ENCODE measurements at places on chromosomes 11 and 22.
A peak's percentile ranks its signal among the peaks of the same experiment; 100 is the strongest.

DNA sequence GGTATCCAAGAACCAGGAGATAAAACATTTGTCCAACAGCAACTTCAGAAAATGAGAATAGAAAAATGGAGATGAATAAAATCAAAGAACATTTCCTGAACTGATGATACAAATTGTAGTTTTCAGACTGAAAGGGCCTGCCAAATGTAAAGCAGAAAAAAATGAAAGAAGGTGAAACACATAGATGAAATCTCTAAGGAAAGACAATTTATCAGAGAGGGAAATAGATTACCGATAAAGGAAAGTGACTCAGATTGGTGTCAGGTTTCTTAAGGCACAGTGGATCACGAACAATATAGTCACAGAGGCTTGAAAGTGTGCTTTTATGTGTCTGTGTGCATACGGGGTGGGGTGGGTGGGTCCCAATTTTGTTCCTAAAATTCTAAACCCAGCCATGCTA is 4.1 kb upstream of the STT3A start:
- no peak for DNase-seq

GRCh38 chr22:27976586-27976985 is 57.5 kb upstream of the PITPNB start:
- no peak for DNase-seq

- DNase-seq = peak; percentile 25
Measured at GRCh38 chr22:40326905-40327735, 19.2 kb upstream of the ADSL start.

- no peak for DNase-seq
Measured at GRCh38 chr22:44628835-44629234, 73.2 kb upstream of the PRR5 start.

DNA sequence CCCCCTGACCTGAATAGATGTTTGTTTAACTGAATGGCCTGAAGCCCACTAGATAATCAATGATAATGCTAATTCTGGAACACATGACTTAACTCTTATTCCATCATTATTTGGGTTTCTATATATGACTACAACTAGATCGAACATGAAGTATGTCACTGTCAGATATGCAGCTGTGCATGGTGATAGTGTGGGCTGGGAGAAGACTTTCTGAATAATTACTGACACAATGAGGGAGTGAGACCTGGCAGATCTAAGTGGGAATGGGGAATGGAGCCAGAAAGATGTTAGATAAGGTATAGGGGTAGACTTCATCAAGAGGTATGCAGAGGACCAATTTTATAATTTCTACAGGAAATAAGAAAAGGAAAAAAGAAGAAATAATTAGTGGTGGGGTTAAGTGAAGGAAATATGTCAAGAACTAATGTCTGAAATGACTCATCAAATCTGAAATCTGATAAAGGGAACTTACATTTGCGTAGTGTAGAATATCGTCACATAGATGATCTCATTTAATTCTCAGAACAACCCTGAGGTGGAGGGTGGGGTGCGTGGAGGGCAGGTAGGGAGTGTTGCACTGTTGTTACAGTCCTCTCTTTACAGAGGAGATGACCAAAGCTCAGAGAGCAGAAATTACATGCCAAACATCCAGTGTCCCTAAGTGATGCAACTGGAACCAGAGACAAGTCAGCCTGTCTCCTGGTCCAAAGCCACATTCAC is 68.2 kb upstream of the EED start:
- no peak for DNase-seq

DNA sequence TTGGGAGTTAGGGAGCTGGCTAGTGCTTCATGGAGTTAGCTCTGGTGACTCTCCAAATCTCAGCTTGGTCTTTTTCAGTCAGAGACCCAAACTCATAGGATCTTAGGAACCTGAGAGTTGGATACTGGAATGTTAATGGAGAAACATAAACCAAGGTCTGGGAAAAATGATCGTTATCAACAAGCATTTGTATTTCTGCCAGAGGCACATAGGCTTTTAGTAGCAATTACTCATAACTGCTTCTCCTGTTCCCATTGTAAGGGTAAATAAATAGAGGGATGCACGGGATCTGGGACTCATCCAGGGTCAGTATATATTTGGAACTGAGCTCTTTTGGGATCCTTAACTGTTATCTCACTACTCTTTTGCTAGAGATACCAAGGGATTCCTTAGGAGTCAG is 4.8 kb downstream of the BARX2 start:
- DNase-seq = no peak

GRCh38 chr11:96036863-96037262 is 113.0 kb upstream of the MTMR2 start:
- peak; percentile 2 for DNase-seq

DNA sequence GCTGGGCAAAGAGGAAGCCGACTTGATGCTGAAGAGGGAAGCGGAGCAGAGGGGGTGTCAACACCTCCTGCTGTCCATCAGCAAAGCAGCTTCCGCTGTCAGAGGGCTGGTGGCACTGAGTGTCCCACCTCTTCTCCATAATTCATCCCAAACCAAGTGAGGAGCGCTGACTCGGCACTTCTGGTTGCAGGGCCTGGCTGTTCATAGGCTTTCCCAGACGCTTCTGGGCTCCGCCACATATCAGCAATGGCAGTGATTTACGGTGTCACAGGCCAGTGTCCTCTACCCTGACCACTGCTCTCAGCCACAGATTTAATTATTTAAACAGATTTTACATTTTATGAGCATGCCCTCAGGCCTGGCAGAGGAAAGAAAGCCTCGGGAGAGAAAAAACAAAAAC is 70.1 kb upstream of the TENM4 start:
- DNase-seq = no peak

GRCh38 chr11:120816711-120817110 is 207.2 kb upstream of the TBCEL start:
- DNase-seq = no peak

GRCh38 chr11:12118949-12119348 is 8.6 kb downstream of the MICAL2 start:
- no peak for DNase-seq

DNA sequence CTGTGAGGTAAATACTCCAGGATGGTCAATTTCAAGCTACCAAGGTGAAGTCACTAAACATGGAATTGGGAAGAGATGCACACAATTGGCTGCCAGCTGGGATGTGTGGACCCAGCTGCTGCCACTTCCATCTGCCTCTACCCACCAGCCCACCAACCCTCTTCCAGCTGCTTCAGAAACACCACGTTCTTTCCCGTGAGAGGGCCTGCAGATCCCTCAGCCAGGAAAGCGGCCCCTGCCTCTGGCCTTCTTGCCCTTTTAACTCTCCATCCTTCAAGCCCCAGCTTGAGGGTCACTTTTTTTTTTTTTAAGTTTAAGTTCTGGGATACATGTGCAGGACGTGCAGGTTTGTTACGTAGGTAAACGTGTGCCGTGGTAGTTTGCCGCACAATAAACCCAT is 20.0 kb downstream of the PRG3 start:
- DNase-seq = no peak

DNA sequence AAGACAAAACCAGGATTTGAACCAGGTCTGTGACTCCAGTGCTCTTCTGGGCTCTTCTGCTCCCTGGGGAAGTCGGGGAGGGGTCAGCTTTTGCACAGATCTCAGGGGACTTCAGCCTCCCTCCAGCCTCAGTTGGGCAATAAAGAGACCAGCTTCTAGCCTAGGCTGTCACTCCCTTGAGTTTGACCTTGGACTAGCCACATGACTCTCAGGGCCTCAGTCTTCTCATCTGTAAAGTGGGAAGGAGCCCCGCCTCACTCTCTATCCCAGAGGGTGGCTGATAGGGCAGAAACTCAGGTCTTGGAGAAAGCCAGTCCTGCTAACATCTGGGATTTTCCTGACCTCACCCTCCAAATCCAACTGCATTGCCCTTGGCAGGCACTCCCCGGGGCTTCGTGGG is 38.7 kb downstream of the ELFN2 start:
- no peak for DNase-seq

DNA sequence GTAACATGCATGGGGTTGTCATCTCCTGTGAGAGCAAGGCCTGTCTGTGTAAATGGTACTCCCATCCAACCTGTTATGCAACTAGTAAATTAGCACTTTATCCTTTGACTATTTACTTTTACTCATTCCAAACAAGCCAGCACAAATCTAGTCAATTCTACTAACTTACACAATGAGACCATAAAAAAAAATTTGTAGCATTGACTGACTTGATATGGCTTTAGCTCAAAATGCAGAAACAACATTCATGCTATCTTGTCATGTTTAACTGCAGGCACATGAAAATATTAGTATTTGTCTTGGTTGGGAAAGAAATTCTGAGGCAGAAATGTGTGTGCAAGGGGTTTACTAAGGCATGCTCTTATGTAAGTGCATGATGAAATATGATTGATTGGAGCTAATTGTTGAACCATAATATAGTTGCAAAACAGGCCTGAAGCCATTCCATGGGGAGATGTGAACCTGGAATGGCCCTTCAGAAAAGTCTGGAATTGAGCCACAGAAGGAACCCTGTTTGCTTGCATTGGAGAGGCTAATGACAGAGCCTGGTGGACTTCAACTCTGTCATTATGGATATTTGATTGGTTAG is 2.5 kb downstream of the SLC22A25 start:
- DNase-seq = no peak

- peak; percentile 89 for DNase-seq
Measured at GRCh38 chr11:12845739-12846358, 163.3 kb upstream of the RASSF10 start.

GRCh38 chr11:20599221-20600019 is at the start of gene SLC6A5:
Gene SLC6A5 (plus strand): TSS chr11:20599608. CDS start chr11:20599673, 65 bp downstream.
- DNase-seq = peak; percentile 93

- no peak for DNase-seq
Measured at GRCh38 chr22:49685116-49685515, 142.6 kb downstream of the BRD1 start.

- peak; percentile 38 for DNase-seq
Measured at GRCh38 chr11:36718451-36718850, 120.4 kb upstream of the RAG2 start.

- no peak for DNase-seq
Measured at GRCh38 chr11:123725995-123726655, 15.3 kb downstream of the ZNF202 start.

- DNase-seq = no peak
Measured at GRCh38 chr11:128180441-128181087, 406.8 kb downstream of the ETS1 start.

- no peak for DNase-seq
Measured at GRCh38 chr11:94767291-94767690, 865 bp upstream of the AMOTL1 start.

GRCh38 chr11:11202885-11203284 is 150.2 kb downstream of the CSNK2A3 start:
- no peak for DNase-seq

GRCh38 chr22:23833017-23833751 is 5.6 kb downstream of the DERL3 start:
- DNase-seq = no peak

GRCh38 chr22:28894334-28894733 is 11.0 kb downstream of the ZNRF3 start:
- no peak for DNase-seq

DNA sequence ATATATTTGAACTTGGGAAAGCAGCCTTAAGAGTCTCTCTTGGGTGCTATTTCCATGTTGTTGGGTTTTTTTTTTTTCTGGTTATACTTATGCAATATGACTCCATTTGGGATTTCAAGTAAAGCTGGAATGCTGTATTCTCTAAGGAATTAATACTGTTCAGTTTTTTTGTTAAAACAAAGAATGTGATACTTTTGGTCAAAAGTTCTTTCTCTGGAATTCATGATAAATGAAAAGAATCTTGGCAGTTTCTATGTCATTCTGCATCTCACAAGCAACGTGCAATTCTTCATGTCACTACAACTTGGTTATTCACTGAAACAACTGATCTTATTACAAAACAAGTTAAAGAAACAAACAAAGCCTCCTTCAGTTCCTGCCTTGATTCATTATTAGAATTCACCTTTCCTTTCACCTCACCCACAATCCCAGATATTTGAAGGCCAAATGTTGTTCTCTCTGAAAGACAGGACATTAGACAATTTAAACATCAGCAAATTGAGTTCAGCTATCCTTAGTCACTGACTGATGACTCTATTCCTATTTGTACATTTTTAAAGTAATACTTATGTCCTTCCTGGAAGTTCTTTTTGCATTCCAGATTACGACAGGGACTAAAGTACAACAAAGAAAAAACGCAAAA is 176.2 kb downstream of the SBF2 start:
- no peak for DNase-seq

All from eye (tissue), 1 donor.